ENCODE measurements at places on chromosomes 6 and 20.

DNA sequence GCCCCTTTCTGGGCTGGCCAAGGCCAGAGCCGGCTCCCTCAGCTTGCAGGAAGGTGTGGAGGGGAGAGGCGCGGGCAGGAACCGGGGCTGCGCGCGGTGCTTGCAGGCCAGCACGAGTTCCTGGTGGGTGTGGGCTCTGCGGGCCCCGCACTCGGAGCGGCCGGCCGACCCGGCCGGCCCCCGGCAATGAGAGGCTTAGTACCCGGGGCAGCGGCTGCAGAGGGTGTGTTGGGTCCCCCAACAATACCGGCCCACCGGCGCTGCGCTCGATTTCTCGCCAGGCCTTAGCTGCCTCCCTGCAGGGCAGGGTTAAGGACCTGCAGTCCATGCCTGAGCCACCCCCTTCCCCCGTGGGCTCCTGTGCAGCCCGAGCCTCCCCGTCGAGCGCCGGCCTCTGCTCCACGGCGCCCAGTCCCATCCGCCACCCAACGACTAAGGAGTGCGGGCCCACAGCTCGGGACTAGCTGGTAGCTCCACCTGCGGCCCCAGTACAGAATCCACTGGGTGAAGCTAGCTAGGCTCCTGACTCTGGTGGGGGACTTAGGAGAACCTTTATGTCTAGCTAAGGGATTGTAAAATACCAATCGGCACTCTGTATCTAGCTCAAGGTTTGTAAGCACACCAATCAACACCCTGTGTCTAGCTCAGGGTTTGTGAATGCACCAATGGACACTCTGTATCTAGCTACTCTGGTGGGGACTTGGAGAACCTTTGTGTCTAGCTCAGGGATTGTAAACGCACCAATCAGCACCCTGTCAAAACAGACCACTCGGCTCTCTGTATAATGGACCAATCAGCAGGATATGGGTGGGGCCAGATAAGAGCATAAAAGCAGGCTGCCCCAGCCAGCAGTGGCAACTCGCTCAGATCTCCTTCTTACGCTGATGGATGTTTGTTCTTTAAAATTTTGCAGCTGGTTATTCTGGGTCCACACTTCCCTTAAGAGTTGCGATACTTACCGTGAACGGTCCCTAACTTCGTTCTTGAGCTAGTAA lies 167.4 kb upstream of the RREB1 start:
- H3K27ac ChIP-seq, result no peak overlapping the region
- no peaks in the 10 kb centered on the region for H3K36me3 ChIP-seq
- H3K4me3 ChIP-seq, result no peak overlapping the region

DNA sequence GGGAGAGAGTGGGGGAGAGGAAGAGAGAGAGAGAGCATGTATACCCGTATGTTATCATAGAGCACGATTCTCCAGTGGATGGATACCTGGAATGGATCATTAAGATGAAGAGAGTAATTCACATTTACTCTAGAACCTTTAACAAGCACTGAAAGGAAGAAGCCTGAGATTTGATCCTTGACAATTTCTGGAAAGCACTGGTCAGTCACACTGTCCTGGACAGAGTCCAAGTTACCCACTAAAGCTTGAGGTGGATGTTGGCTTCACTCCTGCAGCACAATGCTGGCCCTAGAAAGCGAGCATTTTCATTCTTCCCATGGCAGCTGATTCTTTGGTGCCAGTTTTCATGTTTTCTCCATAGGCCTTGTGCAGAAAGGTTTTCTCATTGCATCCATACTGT lies 25.6 kb downstream of the NFYA start:
- no peaks in the 10 kb centered on the region for H3K27me3 ChIP-seq
- no peak overlapping the region for H3K4me3 ChIP-seq
- H3K36me3 ChIP-seq, result peaks cover 69% of the 10 kb centered on the region
- H3K4me1 ChIP-seq, result no peaks in the 10 kb centered on the region
- no peak for DNase-seq

DNA sequence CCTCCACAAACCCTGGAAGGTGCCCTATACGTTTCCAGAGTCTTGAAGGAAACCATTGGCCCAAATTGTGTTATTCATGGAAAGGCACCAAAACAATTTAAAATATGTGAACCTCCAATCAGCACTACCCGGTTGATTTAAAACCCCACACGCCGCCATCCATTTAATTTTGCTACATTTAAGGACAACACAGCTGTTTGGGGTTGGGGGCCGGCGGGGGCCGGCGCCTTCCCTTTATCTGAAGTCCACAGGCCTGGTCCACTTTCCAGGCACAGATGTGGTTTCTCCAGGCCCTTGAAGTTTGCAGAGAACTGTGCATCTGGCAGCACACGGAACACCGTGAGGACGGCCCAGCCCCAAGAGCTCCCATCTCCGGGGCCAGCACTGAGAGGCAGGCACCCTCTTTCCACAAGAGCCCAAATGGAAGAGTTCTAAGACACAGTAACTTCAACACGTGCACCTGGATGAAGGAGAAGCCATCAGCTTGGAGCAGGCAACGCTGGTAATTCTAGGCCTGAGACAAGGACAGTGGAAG lies 16.8 kb upstream of the FRMD1 start:
- H3K4me3 ChIP-seq, result no peak overlapping the region
- no peaks in the 10 kb centered on the region for H3K36me3 ChIP-seq
- peaks cover 11% of the 10 kb centered on the region for H3K27me3 ChIP-seq
- no peak for DNase-seq

DNA sequence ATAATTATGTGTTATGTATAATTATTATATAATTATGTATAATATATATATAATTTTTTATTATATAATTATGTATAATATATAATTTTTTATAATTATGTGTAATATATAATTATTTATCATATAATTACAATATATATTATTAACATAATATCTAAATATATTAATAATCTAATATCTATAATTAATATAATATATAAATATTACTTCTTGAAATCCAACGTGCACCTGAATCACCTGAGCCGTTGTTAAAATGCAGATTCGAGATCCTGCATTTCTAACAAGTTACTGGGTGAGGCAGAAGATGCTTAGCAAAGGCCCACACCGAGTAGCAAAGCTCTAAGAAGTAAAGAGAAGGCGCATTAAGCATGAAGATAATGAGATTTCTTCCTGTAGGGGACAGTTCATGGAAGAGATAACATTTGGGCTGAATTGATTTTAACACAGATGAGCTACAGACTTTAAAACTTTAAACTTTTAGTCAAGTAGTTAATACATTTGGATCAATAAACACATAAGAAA lies 406.4 kb upstream of the PLCB4 start:
- H3K27ac ChIP-seq, result no peak overlapping the region
- no peaks in the 10 kb centered on the region for H3K36me3 ChIP-seq
- H3K27me3 ChIP-seq, result no peaks in the 10 kb centered on the region
- no peak for DNase-seq

- peaks cover 67% of the 10 kb centered on the region for H3K36me3 ChIP-seq
- peak overlapping the region; percentile 60 for H3K4me3 ChIP-seq
- DNase-seq, result peak; percentile 69
- H3K4me1 ChIP-seq, result peaks cover 89% of the 10 kb centered on the region
- H3K27ac ChIP-seq, result peak overlapping the region; percentile 96
Measured at GRCh38 chr6:35311390-35312075, 13.9 kb downstream of the DEF6 start.
